GM23338 (cell line): ENCODE measurements at places on chromosomes 13 and 19.

DNA sequence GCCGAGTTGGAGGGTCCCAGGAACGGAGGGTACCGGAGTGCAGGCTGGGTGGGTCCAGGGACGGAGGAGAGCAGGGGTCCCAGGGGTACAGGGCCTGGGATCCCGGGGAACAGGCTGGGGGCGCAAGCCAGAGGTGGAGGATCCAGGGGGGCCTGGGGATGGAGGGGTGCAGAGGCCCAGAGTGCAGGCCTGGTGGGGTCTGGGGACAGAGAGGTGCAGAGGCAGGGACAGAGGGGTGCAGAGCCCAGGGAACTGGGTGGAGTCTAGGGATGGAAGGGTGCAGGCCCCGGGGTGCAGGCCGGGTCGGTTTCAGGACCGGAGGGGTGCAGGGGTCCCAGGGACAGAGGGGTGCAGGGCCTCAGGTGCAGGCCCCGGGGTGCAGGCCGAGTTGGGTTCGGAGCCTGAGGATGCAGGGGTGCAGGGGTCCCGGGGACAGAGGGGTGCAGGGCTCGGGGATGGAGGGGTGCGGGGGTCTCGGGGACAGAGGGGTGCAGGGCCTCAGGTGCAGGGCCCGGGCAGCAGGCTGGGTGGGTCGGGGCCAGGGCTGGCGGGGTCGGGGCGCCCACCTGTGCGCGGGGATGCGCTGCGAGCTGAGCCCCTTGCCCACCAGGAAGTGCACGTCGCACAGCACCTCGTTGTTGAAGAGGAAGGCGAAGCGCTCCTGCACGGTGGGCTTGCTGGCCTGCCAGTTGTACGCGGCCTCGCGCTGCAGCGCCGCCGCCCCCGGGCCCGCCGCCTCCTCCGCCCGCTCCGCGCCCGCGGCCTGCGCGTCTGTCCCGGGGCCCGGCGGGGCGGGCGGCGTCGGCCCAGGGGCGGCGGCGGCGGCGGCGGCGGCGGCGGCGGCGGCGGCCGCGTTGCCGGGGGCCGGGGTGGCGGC lies 545 bp downstream of the BTBD2 start:
- peak; percentile 65 for DNase-seq

GRCh38 chr19:13060964-13061927 lies 41.4 kb downstream of the LYL1 start:
- peak; percentile 95 for DNase-seq

GRCh38 chr19:14632286-14632685 lies 42.4 kb downstream of the ADGRE3 start:
- peak; percentile 85 for DNase-seq

GRCh38 chr13:32902874-32903273 lies 113.3 kb upstream of the KL start:
- DNase-seq = peak; percentile 28

DNA sequence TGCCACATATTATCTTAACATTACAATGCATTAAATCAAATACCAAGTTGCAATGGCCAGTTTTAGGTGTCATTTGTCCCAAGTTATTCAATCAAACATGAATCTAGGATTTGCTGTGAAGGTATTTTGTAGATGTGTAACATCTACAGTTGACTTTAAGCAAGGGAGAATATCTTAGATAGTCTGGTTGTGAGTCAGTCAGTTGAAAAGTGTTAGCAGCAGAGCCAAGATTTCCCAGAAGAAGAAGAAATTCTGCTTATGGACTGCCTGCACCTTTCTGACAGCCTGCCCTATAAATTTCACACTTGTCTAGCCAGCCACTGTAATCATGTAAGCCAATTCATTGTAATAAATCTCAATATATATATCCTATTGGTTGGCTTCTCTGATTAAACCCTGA lies 41.3 kb upstream of the INTS6 start:
- no peak for DNase-seq

DNA sequence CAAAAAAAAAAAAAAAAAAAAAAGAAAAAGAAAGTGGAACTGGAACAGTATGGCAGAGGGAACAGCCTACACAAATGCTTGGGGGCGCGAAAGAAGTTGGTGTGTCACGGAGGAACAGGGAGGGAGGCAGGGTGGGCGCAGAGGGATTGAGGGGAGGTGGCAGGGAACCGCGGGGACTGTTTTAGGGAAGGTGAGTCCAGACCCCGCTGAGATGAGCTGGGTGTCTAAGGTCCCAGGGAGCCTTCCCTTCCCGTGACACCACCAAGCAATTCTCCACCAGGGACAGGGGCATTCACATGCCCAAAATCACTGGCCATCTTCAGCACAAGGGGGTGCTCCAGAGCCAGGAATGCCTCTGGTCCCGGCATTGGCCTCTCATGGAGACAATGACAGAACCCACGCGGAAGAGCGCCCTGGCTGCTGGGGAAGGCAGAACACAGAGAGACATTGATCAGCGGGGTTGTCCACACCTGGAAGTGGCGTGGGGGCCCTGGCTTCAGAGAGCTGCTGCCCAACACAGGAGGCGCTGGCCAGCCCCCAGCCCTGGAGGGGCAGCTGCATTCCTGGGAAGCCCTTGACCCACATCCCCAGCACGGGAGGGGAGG lies 6.9 kb downstream of the PEAK3 start:
- peak; percentile 87 for DNase-seq

GRCh38 chr19:33291623-33292534 lies 10.5 kb downstream of the CEBPA start:
- DNase-seq = no peak

- DNase-seq = peak; percentile 42
Measured at GRCh38 chr13:26133851-26134250, 82.0 kb upstream of the SHISA2 start.

DNA sequence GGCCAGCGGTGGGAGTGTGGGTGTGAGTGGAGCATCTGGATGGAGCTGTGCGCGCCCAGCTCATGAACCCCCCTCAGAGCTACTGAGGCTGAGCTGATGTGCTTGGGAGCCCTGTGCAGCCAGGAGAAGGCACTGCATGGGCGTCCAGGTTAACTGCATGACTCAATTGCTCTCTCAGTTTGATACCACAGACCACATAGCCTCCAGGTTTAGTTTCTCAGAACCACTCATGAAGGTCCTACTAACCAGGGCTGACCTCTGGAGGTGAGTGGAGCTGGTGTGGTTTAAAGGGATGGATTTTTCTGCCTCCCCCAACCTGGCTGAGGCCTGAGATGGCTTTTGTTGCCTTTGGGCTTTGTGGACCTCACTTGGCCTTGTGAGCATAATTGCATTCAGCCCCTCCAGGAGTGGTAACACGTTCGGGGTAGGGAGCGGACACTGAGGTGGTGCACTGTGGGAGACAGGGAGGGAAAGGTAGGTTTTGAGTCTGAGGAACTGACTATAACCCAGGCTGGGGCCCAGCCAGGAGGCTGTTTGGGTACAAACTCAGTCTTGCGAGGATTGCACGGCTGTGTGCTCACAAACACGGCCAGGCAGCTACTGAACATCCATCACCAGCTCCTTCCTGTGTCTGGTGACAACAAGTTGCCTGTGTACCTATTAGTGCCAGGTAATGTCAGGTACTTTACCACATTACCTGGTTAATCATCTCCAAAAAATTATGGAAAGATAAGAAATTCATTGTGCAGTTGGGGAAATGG lies 97.5 kb downstream of the RGCC start:
- no peak for DNase-seq

- DNase-seq = no peak
Measured at GRCh38 chr13:30266756-30267155, 40.6 kb downstream of the KATNAL1 start.

DNA sequence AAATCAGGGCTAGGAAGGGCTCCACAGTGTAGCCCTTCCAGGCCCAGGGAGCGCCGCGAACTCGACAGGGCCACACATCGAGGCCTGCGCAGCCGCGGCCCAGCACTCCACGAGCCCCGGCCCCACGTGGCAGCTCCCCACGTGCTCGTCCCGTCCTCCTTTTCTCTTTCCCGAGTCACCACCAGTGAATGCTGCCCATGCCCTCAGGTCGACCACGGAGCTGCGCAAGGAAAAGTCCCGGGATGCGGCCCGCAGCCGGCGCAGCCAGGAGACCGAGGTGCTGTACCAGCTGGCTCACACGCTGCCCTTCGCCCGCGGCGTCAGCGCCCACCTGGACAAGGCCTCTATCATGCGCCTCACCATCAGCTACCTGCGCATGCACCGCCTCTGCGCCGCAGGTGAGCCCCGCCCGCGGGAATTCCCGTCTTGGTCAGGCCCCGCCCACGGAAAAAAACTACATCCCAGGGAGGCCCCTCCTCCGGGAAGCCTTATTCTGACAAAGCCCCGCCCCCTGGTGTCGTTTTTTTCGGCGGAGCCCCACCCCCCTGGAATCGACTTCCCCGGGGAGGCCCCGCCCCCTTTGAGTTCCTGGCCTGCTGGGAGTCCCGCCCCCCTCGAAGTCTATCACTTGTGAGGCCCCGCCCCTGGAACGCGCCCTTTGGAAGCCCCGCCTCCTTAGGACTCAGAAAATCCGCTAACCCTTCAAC lies 7.0 kb downstream of the HIF3A start:
- peak; percentile 100 for DNase-seq

DNA sequence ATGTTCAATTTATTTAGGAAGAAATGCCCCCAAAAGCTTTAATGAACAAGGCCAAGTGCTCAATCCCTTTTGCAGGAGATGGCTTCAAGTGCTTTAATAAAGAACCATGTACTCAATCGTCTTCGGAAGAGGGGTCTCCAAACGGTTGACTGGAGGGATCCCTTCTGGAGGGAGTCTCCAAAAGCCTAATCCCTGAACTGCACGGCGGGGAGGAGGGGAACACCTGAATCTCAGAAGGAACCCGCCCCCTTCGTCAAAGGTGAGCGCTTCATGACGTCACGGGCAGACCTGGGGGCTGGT lies 505 bp downstream of the PAF1 start:
- no peak for DNase-seq

DNA sequence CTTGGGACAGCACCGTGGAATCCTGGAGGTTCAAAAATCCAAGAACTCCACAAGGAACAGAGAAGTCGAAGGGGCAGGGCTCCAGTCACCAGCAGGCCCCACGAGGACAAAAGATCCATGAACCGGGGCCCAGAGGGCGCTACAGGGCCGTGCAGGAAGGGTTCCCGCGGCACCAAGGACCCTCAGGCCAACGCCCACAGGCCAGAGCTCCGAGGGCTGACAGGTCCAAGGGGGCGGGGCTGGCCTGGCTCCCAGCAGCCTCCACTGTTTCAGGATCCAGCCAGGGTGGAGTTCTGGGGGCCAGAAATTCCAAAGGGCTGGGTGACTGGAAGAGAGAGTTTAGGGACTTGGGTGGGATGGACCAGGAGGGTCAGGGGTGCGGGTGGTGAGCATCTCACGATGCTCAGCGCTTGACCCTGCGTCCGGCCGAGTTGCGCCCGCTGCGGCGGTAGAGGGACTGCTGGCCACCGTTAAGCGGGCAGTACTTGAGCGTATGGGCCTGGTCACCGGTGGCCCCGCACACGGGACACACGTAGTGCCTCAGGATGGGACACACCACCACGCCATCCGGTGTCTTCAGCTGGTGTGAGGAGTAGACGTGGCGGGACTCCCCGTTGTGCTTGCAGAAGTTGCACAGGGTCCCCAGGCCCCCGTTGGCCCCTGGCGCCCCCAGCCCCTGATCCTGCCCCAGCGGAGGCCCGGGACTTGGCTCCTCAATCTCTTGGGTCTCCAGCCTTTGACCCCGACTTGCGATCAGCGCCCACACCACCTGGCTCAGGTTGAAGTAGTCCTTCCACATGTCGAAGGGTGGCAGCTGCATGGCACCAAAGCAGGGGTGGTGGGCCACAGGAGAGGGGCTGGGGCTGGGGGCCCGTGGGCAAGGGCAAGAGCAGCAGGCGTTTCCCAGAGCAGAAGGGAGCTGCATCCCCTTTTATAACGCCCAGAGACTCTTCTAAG lies at the start of gene NANOS2:
Gene NANOS2, minus strand, starts transcription at position 905 of the 957 bp plus-strand sequence. Its CDS starts 85 bp downstream, at position 820.
- peak; percentile 98 for DNase-seq

GRCh38 chr19:55493052-55493644 lies 4.9 kb downstream of the SSC5D start:
- no peak for DNase-seq

DNA sequence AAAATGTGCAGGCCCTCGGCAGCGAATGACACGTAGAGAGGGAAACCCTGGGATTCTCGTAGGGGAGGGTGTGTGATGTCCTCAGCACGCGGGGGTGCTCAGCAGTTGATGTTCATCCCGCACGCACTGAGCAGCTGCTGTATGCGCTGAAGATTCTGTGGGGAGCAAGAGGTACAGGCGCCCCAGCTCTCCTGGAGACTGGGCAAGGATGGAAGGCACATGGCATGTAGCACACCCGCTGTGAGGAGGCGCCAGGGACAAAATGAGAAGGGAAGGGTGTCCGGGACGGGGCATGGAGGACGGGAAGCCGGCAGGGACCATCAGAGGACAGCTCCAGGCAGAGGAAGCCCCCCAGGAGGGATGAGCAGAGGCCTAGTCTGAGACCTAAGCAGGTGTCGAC lies 15.4 kb downstream of the ATP11A start:
- no peak for DNase-seq

DNA sequence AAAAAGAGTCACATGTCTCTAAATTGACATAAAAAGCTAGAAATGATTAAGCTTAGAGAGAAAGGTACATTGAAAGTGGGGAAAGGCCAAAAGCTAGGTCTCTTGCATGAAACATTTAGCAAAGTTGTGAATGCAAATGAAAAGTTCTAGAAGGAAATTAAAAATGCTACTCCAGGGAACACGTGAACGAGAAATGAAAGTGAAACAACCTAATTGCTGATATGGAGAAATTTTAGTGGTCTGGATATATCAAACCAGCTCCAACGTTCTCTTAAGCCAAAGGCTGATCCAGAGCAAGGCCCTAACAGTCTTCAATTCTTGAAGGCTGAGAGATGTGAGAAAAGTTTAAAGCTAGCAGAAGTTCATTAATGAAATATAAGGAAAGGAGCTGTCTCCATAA lies 419.8 kb downstream of the SLITRK6 start:
- DNase-seq = no peak

GRCh38 chr13:109781384-109782065 lies 4.9 kb downstream of the IRS2 start:
- DNase-seq = no peak

DNA sequence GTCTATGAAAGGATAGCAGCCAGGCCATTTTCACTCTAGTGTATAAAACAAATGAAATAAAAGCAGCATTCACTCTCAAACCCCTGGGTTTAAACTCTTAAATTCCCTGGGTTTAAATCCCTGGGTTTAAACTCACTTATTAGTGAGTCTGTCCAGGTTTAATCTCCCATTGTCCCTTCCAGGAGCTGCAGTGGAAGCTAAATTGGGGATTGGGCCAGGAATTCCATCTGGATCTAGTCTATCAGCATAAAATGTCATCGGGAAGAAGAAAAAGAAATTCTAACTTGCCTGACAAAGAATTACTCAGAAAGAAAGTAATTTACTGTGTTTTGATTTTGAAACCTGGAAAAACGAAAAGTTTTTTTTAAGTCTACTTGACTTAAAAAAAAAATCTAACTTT lies 54.8 kb downstream of the FRY start:
- no peak for DNase-seq
